ENCODE measurements at places on chromosomes 3 and 15.
A peak's percentile ranks its signal among the peaks of the same experiment; 100 is the strongest.

DNA sequence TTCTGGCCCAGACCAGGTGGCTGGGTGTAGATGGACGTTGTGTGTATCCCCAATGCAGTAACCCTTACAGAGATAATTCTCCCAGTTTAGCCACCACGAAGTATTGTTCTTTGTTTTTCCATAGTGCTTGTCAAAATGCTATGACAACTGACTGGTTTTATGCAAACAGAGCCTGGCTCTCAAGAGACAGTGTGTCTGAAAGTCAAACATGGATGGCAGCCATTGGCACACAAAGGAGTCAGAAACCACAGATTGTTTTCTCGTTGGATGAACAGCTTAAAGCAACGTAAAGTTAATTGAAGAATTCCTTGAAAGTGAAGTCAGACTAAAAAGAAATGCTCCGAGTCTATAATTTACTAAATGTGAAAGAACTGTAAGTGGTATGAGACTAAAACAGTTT, 91.2 kb downstream of the FILIP1L start:
- no peak for DNase-seq

- DNase-seq = no peak
These were observed 19.1 kb downstream of the SLC12A6 start for GRCh38 chr15:34318277-34319079.

DNA sequence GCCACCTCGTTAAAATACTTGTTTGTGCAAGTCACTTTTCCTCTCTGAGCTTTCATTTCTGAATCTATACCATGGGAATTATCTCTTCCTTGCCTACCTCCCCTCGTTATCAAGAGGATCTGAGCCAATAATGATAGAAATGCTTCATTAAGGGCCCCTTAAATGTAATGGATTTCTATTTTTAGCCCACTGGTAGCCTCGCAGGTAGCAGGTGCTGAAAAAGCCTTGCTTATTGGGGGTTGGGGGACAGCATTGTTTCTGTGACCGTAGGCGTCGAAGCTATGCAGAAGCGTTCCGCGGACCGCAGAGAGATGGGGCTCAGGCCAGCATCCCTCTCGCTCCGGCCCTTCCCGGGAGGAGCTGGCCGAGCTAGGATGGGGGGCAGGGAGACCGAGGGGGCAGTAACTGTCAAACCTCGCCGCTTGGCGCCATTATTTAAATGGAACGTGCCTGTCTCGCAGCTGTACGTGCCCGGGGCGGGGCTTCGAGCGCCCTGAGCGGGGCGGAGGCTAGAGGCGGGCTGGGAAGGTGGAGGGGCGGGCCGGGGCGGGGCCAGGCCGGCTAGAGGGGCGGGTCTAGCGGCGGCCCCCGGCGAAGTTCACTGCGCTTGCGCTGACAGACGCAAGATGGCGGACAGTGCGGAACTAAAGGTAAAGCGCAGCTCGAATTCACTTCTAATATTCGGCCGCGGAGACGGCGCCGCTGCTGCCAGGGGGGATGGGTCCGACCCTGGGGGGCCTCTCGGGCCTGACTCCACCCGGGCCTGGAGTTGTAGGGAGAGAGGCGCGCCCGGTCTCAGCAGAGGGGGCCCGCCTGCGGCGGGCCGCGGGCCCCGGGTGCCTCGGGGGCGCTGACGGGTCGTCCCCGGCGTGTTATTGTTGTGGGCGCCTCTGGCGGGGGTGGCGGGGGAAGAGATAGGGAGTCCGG, at the start of gene PIAS1:
Gene PIAS1, plus strand, starts transcription at position 615 of the 927 bp plus-strand sequence. Its CDS starts 12 bp downstream, at position 627.
- peak; percentile 91 for DNase-seq

DNA sequence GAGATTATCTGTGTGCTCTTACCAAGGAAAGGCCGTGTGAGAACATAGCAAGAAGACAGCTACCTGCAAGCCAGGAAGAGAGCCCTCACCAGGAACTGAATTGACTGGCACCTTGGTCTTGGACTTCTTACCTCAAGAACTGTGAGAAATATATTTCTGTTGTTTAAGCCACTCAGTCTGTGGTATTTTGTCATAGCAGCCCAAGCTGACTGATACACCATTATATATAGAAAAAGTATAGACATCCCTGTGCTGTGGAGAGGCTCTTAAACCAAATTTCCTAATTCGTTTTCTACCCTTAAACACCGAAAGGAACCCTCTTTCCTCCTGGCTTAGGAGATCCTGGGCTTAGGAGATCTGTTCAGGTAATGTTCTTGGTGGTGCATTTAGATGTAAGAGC, 44.8 kb downstream of the CGNL1 start:
- no peak for DNase-seq

- no peak for DNase-seq
These were observed 3.5 kb downstream of the PDE12 start for GRCh38 chr3:57559526-57559925.

DNA sequence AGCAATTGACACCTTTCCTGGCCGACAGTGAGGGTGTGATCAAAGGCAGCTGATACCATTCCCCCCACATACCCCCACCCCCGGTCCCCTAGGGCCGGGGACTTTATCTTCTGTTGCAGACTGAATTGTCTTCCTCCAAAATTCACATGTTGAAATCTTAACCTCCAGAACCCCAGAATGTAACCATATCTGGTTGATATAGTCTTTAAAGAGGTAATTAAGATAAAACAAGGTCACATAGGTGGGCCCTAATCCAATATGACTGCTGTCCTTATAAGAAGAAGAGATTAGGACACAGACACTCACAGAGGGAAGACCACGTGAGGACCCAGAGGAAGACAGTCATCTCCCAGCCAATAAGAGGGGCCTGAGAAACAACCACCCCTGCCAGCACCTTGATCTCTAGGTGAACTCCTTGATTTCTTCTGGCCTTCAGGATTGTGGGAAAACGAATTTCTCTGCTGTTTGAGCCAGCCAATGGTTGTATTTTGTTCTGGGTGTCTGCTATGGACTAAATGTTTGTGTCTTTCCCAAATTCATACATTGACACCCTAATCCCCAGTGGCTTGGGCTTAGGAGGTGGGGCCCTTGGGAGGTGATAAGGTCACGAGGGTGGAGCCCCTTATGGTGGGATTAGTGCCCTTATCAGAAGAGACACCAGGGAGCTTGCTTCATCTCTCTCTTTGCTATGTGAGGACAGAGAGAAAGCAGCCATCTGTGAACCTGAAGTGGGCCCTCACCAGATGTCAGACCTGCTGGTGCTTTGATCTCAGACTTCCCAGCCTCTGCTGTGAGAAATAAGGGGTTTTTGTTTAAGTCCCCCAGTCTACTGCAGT, 144.0 kb downstream of the CHSY1 start:
- no peak for DNase-seq

DNA sequence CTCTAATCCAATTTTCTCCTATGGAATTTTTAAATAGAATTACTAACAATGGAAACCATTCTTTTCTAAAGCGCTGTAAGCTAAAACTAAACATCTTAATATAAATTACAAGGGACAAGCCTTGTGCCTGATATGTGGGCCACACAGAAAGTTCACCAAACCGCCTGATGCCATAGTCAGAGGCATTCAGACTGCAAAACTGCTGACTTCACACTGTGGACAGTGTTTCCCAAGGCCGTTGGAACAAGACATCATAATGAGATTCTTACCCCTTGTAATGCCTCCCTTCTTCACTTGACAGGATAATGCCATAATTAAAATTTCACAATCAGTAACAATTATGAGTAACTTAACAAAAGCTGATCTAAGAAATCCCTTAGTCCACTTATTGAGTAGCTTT, 14.9 kb downstream of the SH3GL3 start:
- DNase-seq = no peak

- DNase-seq = no peak
These were observed 261.1 kb downstream of the IL5RA start for GRCh38 chr3:2849092-2849491.

DNA sequence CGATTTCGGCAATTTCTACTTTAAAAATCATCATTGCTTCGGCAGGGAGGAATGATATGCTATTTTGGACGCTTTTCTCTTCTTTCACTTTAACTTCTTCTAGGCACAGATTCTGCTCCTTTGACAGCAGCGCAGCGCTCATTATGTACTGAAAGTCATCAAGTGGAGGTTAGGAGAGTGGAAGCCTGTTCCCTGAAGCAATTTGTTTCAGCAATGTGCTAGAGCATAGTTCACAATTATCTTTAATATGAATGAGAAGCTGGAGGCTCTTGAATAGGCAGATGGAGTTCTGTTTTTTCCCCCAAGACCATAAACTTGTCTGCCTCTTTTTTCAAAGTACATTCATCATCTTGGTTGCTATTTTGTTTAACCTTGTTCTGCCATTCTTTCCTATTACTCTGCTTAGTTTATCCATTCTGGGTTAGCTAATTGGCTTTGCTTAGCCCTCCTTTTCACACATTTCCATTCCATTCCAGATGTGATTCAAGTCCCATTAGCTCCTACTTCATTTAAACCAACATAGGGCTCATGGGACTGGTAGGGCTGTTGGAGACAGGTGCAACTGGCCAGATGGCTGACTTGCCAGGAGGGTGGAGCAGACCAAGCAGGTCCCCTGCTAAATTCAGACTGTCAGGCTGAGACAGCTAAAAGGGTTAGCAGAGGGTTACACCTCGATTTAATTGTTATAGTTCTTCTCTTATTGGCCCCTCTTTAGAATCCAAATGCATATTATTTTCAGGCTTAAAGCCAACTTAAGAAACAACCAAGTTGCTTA, 534.7 kb upstream of the CBLB start:
- DNase-seq = no peak

- DNase-seq = no peak
These were observed 5.6 kb upstream of the ATP8B4 start for GRCh38 chr15:50124631-50125030.

DNA sequence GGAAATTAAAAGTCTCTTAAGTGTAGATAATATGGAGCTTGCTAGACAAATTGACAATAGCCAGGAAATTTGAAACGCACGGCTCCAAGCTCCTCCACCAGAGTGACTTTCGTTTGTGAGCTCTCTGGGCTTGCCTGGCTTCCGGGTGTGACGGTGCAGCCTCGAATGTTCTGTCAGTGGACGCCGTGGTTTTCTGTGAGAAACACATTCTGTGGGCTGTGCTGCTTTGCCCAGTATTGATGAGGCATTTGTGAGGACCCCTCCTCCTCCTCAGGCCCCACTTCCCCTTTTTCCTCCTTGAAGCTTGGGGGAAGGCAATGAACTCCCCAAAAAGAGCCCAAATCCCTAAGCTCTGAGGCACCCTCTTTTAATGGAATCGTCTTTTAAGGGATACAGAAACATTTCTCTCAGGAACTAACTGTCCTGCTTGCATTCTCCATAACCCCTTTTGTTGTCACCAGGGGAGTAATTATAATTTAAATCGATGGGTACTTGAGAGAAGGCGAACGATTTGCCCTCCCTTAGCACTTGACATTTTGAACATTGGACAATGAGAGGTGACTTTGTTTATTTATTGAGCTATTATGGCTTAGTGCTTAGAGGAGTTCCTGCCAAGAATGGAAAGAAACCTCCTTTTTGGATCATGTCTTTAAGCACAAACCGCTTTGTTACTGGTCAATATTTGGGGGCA, 40.8 kb downstream of the POLR2M start:
- no peak for DNase-seq

GRCh38 chr15:46260937-46261336, 626.1 kb downstream of the SQOR start:
- DNase-seq = no peak

DNA sequence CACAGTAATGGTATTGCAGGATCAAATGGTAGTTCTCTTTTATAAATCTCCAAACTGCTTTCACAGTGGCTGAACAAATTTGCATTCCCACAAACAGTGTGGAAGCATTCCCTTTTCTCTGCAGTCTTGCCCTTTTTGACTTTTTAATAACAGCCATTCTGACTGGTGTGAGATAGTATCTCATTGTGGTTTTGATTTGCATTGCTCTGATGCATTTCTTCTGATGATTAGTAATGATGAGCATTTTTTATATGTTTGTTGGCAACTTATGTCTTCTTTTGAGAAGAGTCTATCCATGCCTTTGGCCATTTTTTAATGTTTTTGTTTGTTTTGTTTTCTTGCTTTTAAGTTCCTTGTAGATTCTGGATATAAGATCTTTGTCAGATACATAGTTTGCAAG, 316.1 kb upstream of the TMCO5A start:
- no peak for DNase-seq

DNA sequence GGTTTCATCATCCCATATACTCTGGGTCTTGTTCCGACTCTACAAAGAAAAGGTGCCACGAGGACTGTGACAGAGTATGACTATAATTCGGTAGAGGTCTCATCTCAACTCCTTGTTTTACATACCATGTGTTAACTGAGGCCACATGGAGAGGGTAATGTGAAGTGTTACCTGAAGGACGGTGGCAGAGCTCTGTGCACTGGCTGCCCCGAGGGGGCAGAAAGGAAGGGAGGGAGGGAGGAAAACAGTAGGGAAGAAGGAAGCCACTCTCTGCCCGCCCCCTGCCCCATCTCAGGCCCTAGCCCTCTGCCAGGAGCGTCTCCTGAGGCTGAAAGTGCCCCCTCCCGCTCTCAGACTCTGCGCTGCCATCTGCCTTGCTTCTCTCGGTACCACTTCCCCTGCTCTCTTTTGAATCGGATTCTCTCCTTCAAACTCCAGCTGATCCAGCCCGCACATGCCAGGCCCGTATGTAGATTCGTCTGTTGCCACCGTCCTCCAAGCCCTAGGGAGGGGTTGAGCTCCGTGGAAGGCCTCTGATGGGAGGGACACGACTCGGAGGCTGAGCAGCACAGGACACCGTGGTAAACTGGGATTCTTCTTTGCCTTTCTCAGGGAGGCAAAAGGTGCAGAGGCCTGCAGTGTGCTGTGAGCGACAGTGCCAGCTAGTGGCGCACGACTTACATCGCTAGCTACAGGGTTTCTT, 70.5 kb upstream of the ATP10A start:
- DNase-seq = peak; percentile 73

DNA sequence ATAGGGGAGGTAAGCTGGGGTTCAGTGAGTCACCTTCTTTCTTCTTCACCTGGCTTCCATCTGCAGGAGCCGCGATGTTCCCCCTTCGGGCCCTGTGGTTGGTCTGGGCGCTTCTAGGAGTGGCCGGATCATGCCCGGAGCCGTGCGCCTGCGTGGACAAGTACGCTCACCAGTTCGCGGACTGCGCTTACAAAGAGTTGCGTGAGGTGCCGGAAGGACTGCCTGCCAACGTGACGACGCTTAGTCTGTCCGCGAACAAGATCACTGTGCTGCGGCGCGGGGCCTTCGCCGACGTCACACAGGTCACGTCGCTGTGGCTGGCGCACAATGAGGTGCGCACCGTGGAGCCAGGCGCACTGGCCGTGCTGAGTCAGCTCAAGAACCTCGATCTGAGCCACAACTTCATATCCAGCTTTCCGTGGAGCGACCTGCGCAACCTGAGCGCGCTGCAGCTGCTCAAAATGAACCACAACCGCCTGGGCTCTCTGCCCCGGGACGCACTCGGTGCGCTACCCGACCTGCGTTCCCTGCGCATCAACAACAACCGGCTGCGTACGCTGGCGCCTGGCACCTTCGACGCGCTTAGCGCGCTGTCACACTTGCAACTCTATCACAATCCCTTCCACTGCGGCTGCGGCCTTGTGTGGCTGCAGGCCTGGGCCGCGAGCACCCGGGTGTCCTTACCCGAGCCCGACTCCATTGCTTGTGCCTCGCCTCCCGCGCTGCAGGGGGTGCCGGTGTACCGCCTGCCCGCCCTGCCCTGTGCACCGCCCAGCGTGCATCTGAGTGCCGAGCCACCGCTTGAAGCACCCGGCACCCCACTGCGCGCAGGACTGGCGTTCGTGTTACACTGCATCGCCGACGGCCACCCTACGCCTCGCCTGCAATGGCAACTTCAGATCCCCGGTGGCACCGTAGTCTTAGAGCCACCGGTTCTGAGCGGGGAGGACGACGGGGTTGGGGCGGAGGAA, 2.6 kb downstream of the ISLR2 start:
- no peak for DNase-seq
